Astrocyte (in vitro differentiated cells and primary cell): ENCODE measurements at places on chromosomes 2 and 18.

DNA sequence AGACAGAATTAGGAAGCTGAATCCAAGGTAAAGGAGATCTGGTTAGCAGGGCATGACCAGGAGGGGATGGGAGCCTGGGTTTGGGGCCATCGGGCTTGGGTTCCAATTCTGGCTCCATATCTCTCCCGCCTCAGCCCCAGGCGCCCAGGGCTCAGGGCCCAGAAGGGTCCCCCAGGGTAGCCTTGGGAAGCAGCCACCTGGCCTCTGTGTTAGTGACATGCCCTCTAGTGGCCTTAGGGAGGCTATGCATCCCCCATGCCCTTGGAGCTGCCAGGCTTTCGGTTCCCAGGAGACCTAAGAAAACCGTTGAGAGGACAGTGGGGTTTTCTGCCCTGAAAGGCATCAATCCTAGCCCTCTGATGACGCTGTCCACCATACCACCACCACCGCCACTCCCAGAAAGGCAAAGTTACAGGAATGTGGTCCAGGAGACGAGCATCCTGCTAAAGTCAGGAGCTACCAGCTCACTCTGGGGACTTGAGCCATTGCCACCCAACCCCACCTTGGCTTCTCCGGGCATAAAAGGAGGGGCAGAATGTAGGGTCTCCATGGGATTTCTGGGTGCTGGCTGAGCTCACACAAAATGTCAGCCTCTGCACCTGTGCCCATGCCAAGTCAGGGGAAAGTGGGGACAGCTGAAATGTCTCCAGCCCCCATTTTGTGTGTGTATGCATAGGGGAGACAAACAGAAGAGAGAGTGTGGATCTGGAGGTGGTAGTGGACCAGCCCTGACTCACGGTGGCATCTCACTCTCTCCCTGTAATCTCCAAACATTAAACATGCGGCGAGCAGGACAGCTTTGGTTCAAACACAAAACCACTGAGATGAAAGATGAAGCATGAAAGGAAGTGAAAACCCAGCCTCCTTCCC is 56.5 kb downstream of the EMX1 start:
- peak; percentile 9 for DNase-seq

DNA sequence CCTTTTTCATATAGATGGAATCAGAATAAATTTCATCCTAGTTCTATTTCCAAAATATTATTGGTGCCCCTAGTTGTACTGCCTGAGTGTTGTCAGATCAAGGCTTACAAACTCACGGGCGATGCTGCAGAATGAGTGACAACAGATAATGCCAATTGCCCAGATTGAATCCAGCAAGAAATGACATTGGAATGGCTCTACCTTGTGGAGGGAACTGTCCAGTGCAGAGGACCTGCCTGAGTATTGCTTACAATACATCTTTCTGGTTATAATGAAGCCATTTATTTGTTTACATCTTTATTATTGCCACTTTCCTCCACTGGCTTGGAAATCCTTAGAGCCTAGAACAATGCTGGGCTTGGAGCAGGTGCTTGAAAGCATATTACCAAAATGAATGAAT is 7.8 kb upstream of the IL1R2 start:
- DNase-seq: no peak

- DNase-seq: no peak
These were observed 12.1 kb upstream of the IHH start for GRCh38 chr2:219072741-219073250.

- peak; percentile 33 for DNase-seq
These were observed 221.4 kb upstream of the TFPI start for GRCh38 chr2:187775651-187776050.

GRCh38 chr18:22510697-22511096 is 93.0 kb upstream of the CTAGE1 start:
- DNase-seq: no peak

GRCh38 chr2:60519231-60519863 is 34.1 kb downstream of the BCL11A start:
- peak; percentile 88 for DNase-seq

DNA sequence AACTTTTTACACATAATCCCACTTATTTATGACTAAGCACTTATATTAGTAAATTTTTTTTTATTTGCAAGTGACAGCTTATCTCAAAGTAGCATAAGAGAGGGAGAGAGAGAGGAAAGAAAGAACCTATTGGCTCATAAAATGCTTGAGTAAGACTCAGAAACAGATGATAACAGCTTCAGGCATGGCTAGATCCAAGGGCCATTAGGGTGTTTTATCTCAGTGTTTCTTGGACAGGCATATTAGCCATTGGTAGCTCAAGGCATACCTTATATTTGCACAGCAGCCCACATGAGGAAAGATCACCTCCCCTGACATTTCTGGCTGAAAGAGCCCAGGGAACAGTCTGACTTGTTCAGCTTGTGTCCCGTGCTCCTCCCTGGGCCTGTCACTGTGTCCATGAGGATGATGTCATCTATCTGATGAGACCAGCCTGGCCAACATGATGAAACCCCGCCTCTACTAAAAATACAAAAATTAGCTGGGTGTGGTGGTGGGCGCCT is 64.4 kb downstream of the IL1R2 start:
- no peak for DNase-seq

GRCh38 chr2:204775766-204776165 is 230.5 kb downstream of the PARD3B start:
- DNase-seq: peak; percentile 16
